ENCODE measurements at places on chromosomes 16 and 17.

DNA sequence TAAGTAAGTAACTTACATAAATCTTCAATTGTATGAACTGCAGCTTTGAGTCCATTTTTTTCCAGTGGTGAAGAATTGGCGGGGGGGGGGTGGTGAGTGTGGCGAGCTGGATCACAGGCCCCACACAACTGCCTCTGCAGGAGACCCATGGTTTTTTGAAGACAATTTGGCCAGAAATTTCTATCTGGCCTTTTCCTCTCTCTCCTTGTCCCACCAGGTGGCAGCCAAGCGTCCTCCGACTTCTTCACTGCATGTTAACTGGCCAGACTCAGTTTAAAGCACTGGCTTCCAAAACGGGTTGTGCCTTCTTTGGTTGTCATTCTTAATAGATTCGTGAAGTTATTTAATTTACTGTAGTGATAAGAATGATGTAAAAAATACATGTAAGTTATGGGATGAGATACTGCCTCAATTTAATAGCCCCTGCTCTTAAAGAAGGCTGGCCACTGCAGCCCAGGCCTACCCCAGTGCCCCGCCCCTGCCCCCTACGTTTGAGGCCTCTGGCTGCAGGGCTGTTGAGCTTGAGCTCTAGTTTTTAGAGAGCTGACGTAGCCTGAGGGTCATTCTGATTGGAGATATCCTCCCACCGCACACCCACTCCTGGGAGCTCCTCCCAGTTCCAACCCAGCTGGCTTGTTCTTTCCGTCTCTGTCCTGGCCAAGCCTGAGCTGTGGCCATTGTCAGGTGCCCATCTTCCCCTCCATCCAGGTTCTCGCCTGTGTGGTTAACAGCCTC is 36.4 kb downstream of the AKAP1 start:
- DNase-seq: no peak

DNA sequence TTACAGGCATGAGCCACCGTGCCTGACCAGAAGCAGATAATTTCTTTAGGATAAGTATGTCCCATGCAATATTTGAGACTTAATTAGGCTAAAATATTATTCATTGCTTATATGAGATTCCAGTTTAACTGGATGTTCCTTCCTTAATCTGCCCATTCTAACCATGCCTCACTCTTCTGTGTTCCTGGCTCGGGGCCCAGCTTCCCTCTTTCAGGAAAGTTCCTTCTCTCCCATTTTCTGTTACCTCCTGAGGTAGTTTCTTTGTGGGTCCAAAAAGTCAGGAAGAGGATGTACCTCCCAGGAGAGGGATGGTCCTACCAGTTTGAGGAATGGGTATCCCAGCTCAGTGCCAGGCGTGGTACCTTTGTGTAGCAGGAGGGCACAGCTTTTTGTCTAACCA is 23.3 kb downstream of the UNK start:
- no peak for DNase-seq

DNA sequence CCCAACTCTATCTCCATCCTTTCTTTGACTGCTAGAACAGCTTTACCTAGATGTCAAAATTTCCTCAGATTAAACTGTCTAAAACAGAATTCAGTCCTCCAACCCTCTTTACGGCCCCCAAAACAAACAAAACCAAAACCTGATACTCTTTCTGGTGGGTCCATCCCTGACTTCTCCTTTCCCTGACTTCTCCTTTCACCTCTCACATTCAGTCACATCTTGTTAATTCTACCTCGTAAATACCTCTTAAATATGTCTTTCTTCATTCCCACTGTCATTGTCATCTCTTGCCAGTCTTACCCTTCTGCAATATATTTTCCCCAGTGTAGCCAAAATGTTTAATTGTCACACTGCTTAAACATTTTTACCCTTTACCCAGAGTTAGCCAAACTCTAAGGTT is 4.6 kb downstream of the PPM1E start:
- no peak for DNase-seq

- DNase-seq: no peak
Measured at GRCh38 chr17:16986391-16986790, 14.5 kb upstream of the TNFRSF13B start.

DNA sequence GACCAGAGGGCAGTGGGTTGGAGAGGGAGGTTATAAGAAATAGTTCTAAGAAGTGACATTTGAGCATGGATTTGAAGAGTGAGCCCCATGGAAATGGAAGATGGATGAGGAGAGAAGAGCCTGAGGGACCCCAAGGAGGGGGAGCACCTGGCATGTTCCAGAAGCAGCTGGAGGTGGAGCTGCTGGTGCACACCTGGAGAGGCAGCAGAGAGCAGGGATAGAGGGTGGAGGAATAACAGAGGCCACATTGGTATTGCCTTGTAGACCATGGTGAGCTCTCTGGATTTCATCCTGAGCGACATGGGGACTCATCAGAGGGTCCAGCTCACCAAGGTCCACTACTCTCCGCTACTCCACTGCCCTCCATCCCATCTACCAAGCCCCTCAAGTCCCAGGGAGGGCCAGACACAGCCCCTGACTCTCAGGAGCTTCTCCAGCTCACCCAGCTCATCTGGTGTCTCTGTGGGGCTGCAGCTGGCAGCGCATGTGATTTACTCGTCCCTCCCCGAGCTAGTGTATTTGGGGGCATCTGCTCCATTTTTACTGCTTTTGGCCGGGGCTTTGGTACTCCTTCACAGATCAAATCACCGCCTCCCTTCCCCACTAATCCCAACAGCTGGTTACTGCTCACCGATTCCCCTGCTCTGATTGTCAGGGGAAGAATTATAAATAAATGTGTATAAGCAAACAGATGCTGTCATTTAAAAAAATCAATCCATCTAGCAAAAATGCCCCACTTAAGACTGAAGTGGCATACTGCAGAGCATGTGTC is 22.1 kb upstream of the KDM8 start:
- no peak for DNase-seq

GRCh38 chr16:27408602-27409031 is 6.6 kb downstream of the IL21R start:
- no peak for DNase-seq

- DNase-seq: no peak
Measured at GRCh38 chr17:64382061-64382583, 8.5 kb downstream of the PECAM1 start.

GRCh38 chr17:3865176-3865575 is 19.1 kb upstream of the NCBP3 start:
- no peak for DNase-seq

GRCh38 chr17:12648498-12648897 is 17.2 kb upstream of the MYOCD start:
- no peak for DNase-seq

DNA sequence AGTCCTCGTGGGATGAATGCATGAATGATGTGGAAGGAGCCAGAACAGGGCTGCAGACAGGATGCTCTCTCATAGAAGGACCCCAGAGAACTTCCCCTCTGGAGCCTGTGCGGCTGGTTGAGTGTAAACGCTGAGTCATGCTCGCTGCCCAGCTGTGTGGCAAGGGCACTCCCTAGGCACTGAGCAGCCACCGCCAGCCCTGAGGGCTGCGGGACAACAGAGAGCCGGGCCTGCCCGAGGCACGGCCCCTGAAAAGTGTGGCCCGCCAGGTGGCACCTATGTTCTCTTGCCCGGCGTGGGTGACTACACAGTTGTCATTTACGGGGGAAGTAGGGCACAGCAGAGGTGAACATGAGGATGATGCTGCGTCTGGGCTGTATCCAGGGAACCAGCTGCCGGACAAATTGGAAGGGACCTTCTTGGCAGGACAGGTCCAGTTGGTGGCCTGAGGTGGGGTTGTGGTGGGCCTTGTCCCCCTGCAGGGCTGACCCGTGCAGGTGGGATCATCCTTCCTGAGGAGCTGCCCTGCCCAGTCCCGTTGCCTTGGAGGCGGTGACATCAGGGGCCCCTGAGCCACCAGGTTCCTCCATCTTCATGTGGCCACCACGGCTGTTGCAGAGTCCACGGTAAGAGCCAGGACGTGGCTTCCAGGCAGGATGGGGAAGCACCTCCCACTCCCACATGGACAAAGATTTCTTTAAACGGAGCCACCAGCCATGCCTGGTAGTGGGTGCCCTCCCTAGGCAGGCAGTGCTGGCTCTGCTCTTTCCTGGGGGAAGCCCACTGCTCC is 94.8 kb upstream of the CBX4 start:
- no peak for DNase-seq

GRCh38 chr17:7742729-7743128 is 25.2 kb downstream of the DNAH2 start:
- DNase-seq: no peak

DNA sequence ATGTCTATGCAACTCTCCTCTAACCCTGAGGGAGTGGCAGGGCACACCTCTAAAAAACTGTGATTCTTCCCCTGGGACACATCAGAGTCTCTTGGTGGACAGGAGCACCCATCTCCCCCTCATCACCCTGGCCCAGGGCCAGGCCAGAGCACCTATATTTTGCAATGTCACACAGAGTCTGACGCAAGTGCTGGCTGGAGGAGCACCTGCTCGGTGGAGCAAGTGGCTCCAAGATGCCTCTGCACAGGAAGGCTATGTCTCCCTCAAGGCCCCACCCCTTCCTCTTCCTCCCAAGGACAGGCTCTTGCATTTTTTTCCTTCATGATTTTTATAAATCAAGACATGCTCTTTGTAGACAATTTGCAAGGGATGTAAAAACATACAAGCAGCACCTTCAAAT is 13.3 kb downstream of the SNN start:
- DNase-seq: no peak

DNA sequence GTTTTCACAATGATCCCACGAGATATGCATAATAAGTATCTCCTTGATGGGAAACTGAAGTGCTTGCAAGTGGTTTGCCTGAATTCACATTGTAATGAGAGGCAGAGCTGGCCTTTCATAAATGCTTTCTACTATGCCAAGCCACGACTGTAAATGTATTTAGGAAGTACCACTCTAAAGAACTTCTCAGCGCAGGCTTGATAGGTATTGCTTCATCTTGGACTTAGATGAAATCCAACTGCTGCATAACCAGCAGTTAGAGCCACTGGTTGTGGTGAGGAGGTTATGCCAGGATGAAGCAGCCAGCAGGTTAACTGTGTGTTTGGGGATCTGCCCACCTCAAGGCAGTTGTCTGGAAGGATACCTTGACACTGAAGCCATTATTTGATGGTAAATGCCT is 26.8 kb downstream of the MARCHF10 start:
- no peak for DNase-seq

DNA sequence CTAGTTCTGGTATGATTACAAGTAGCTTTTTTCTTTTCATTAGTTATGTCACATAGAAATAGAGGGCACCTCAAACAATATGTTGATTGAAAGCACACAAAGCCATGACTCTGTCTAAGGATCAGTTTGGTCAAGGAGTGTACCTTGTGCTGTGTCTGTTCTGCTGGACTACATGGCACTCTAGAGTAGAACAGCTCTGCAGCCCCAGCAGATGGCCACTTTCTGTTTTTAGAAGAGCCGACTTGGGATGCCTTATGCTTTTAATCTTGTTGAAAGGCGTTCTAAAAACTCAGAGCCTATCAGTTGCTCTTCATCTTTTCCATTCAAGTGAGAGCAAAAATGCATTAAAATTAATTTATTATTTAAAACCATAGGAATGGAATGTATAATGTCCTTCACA is 49.3 kb upstream of the CA10 start:
- DNase-seq: no peak

DNA sequence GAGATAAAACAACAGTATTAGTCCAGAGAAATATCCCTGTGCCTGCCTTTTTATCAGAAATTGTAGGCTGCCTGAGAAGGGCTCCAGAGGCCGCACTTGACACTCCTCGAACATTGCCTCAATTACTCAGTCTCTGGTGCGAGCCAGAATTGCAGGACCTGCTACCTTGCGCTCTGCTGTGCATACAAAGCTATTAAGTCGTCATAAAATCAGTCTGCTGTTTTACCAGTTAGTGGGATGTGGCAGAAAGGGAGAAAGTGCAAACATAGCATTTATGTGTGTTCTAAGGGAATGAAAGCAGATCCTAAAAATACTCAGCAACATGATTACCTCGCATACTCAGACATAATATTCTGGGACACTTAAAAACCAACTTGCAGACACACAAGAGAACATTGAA is 70.6 kb downstream of the TMC6 start:
- no peak for DNase-seq

- DNase-seq: no peak
Measured at GRCh38 chr17:51044976-51045375, 75.7 kb downstream of the SPAG9 start.

GRCh38 chr17:82278786-82279391 is 5.4 kb upstream of the CSNK1D start:
- no peak for DNase-seq

GRCh38 chr16:55039931-55040330 is 109.3 kb downstream of the IRX5 start:
- DNase-seq: no peak

- DNase-seq: no peak
Measured at GRCh38 chr16:31271621-31272190, 11.9 kb downstream of the ITGAM start.

DNA sequence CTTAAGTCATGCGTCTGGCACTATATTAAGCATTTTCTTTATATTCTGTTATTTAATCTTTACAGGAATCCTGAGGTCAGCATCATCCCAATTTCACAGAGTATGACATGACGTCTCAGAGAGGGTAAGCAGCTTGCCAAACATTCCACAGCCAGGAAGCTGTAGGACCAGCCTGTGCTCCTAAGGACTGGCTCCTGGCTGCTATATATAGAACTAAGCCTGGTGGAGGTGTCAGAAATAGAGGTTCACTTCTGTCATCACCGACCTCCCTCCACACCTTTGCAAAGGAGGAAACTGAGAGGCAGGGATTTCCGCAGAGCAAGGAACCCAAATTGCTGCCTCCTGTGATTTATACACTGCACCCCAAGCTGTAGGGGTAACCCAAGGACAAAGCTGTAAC is 37.9 kb upstream of the NDRG4 start:
- no peak for DNase-seq

GRCh38 chr17:50100921-50101345 is 5.8 kb downstream of the PDK2 start:
- no peak for DNase-seq

GRCh38 chr17:75876938-75877751 is 1.2 kb downstream of the TRIM47 start:
- no peak for DNase-seq

GRCh38 chr16:64950731-64951130 is 171.1 kb downstream of the CDH11 start:
- no peak for DNase-seq

Data from NCI-H748 treated with DMSO at 0.1 percent for 48 hours (cell line).